Type B pancreatic cell (in vitro differentiated cells): ENCODE measurements at places on chromosomes 3 and 15.

DNA sequence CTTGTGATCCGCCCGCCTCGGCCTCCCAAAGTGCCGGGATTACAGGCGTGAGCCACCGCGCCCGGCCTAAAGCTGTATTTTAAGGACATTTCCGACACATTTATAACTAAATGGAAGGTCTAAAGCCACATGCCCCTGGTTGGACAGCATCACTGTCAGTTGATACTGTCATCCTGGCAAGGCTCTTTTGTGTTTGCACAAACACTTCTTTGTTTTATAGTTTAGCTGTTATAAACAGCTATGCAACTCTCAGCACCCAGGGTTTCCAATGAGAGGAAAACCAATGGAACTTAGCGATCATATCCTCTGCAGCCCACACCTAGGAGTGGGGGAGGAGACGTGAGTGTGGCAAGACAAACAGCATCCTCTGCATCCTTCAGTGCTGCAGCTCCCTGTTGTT, 19.7 kb downstream of the NIPA1 start:
- DNase-seq, result no peak

DNA sequence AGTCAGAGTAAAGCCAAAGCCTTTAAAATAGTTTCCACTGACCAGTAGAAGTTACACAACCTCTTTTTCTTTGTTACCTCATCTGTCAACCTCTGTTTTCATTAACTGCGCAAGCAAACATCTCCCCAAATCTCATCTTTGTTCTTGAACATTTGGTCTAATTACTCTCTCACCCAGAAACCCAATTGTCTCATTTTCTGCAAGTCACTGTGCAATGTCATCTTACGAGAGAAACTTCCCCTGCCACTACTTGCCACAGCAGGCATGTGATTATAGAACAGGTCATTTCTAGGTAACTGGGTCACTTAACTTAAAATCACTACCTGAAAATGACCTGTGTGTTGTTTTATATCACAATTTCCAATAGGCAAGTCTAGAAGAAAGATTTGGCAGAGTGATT, 159.4 kb downstream of the SI start:
- DNase-seq, result no peak

DNA sequence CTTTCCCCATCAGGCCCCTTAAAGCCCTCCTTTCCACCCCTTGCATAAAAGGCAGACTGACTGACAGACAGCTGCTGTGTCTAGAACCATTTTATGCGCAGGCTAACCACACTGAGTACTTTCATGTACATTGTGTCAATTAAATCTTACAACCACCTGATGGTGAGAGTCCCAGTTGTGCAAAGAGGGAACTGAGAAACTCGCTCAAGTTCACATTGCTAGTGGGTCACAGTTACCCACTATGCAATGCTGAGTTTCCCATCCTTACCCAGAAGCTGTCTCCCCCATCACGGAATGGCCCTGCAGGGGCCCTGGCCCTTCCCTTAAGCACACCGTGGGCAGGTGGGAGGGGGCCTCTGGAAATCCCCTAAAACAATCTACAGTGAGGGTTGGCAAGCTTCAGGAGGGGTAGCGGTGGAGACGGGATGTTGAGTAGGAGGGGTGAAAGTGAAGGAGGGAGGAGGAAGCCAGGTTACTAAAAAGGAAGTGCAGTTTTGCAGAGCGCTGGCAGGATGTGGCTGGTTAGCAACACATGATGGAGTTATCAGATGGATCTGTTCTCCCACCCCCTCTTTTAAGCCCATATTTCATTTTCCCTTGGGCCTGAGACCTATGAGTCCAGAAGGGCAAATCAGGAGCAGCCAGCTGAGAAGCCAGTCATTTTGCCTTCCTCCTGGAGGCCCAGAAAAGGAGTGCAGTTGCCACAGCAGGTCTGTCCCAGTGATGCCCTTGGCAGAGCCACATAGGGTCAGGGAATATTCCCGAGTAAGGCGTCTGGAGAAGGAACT, 30.0 kb downstream of the STARD5 start:
- DNase-seq, result no peak

- DNase-seq, result no peak
These were observed 72.9 kb downstream of the RBMS3 start for GRCh38 chr3:29353807-29354206.

- DNase-seq, result no peak
These were observed 153.6 kb downstream of the TNIK start for GRCh38 chr3:171306631-171307030.

- DNase-seq, result no peak
These were observed 30.3 kb downstream of the TPRA1 start for GRCh38 chr3:127560051-127560787.

- DNase-seq, result no peak
These were observed 1.0 kb downstream of the P3H2 start for GRCh38 chr3:190119461-190120268.

GRCh38 chr3:150519026-150519425, 27.3 kb downstream of the SERP1 start:
- DNase-seq, result no peak

- no peak for DNase-seq
These were observed 611.3 kb downstream of the SI start for GRCh38 chr3:164467007-164467406.

DNA sequence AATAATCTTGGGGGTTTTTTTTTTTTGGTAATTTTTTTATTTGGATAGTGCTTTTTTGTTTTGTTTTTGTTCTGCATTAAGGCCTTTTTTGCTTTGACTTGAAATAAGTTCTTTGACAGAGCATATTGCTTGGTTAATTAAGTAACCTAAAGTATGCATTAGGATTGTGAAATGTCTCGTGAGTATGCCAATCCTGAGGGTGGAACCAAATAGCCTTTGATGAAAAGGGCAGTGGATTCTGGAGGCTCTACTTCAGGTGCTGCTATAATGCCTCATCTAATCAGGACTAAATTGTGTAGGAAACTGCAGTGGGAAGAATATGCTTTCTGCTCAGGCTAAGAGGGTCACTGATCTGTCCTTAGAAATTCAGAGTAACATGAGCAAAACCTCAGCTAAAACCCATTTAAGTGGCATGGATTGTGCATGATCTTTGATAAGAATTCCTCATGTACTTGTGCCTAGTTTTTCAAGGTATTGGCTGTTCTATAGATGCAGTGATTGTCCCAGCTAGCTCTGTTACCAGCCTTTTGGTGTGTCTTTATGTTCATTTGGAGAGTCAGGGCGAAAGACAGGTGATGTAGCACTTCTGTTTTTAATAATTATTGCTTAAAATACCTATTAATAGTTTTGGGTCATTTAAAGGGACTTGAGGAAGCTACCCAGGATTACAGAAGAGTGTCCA, 15.4 kb downstream of the CDV3 start:
- DNase-seq, result no peak

DNA sequence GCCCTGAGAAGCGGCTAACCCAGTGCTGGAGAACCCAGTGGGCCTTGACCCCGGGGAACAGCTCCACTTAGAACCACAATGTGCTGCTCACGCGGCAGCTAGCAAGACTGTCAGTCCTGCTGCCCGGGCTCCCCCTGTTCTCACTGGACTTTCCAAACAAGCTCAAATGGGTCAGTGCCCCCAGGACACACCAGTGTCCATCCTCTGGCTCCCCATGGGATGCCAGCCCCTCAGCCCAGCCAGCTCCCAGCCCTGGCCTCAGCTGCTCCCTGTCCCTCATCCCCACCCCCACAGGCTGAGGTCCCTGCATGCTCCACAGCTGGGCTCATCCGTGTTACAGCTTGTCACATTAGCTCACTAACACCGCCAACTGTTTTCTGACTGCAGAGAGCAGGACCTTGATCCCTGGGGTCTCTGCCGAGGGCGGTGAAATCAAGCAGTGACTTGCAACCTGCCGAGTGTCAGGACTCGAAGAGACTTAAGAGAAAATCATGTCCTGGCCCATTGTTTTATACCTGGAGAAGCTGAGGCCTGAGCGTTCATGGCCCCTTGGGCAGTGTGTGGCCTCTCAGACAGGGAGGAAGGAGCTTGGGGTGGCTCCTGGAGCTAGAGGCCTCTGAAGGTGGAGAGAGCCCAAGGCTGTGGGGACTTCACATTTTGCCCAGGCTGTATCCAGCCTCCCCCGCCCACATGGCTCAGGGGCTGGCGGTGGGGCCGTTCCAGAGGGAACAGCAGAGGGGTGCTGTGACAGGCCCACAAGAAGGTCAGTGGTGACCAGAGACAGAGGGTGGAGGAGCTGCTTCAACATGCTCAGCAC, 157.5 kb downstream of the MEGF11 start:
- no peak for DNase-seq

DNA sequence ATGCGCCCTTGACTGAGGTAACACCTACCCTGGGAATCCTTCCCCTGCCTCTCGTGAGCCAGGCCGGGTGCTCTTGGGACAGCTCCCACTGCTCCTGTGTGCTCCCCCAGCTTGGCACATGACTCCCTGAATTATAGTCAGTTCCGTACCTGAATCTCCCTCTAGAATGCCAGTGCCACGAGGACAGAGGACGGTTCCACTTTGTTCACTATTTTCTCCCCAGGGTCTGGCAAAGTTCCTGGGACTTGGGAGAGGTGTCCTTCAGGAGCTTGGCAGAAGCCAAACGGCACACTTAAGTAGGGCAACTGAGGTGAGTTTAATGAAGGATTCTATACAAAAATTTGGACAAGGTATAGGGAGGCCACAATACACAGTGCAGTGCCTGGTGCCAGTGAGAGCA, 9.8 kb downstream of the CCR5AS start:
- DNase-seq, result no peak

DNA sequence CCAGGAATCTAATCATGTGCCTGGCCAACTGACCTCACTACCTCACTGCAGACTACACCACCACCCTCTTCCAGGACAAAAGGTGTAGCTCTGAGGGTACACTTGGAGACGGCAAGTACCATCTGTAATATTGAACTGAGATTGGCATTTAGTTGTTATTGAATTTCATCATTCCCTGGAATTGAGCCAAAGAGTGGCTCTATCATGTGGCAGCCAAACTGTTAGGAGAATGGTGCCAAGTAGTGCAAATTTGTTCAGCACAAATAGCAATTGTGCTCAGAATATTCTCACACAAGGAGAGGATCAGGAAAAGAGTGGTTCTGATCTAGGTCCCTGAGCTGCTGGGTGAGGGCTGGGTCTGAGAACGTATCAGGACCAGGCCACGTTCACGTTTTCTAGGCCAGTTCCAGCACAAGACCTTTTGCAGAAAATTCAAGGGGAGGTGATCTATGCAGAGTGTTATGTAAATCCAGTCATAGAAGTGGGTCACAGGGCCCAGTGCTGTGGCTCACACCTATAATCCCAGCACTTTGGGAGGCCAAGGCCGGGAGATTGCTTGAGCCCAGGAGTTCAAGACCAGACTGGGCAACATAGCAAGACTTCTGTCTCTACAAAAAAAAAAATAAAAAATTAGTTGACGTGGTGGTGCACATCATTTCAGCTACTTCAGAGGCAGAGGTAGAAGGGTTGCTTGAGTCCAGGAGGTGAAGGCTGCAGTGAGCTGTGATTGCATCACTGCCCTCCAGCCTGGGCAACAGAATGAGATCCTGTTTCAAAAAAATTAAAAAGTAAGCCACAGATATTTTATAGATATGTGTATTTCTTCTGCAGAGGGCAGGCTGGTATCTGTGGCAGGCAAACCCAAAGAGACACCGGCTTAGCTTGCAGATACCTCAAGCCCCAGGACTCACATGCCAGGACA, 31.9 kb upstream of the CFAP161 start:
- no peak for DNase-seq

DNA sequence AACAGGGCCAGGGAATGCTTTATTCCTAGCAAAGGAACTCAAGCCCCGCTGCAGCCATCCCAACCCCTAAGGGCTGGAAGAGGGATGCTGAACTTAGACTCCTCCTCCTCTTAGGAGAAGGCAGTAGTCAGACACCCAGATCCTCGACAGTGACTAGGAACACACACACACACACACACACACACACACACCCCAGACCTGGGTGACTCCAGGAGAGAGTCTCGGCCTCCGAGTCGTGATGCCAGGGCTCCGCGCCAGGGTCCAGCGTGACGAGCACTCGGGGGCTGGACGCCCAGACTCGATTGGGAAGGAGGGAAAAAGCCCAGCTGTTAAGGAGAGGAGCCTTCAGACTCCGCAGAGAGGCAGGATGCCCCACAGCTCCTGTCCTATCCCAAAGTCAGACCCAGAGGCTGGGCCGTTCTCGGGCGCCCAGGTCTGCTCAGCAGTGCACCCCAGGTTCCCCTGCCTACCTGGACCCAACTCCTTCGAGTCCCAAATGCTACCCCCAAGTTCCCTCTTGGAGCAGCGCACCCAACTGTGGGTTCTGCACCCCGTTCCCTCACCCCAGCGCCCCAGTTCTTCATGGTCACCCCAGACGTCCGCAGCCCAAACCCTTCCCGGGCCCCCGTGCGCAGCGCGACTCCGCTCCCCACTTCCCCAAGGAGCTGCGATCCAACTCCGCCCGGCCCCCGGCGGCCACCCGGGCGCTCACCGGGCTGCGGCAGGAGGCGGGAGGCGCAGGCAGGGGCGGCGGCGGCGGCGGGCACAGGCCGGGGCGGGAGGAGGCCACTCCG, 421 bp downstream of the BMF start:
- DNase-seq, result no peak

DNA sequence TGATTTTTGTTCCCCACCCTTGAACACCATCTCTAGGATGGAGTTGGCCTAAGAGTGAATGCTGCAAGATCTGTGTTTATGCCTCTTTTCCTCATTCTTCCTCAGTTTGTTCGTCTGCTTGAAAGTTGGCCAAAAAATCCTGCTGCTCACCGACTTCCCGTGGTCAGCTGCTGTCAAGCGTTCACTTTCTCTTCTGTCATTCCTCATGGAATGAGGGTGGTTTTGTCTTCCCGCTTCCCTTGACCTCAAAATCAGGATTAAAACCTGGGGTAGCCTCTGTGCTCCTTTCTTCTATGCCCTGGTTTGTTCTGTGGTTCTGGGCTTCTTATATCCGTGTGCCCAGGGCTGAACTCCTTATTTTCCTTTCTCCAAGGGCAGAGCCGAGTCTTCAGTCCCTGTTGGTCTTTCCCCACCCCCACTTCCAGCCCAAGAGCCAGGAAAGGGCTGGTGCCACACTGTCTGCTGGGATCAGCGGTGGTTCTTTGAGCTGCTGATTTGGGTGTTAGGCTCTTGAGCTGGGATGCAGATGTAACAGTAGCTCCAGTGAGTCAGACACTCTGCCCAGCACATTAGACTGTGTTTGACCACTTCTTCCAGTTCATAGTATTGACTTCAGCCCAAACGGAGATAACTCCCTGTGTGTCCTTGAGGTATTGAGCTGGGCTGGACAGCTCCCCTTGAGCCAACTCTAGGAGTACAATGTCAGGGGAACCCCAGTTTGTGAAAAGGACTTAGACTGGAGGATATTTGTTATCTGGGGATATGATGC, 2.3 kb downstream of the SERF2 start:
- no peak for DNase-seq

- DNase-seq, result no peak
These were observed 418.3 kb downstream of the OTOL1 start for GRCh38 chr3:161914703-161915417.

- DNase-seq, result no peak
These were observed 318.1 kb upstream of the GRM7 start for GRCh38 chr3:6542795-6543194.
